CD14-positive monocyte (primary cell): ENCODE measurements at places on chromosomes 7 and 10.

GRCh38 chr10:85458324-85458723, 908.3 kb downstream of the GRID1 start:
- DNase-seq, result no peak

DNA sequence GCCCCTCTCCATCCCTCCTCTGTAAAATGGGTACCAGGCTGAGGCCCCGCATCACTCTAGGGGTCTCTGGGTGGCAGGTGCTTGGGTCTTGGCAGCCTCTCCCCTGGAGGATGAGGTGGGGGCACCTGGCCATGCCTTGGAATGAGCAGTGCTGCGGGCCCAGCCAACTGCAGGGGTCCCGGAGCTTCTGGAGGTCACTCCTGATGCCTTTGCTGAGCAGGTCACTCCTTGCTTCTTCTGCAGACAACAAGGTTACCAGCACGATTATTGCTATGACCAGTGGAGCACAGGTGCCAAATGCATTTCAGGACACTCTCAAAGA, 22.4 kb upstream of the ZNF488 start:
- no peak for DNase-seq

GRCh38 chr7:127831318-127832219, 179.6 kb downstream of the SND1 start:
- DNase-seq, result no peak

GRCh38 chr10:77566236-77566635, 71.4 kb downstream of the KCNMA1 start:
- no peak for DNase-seq

DNA sequence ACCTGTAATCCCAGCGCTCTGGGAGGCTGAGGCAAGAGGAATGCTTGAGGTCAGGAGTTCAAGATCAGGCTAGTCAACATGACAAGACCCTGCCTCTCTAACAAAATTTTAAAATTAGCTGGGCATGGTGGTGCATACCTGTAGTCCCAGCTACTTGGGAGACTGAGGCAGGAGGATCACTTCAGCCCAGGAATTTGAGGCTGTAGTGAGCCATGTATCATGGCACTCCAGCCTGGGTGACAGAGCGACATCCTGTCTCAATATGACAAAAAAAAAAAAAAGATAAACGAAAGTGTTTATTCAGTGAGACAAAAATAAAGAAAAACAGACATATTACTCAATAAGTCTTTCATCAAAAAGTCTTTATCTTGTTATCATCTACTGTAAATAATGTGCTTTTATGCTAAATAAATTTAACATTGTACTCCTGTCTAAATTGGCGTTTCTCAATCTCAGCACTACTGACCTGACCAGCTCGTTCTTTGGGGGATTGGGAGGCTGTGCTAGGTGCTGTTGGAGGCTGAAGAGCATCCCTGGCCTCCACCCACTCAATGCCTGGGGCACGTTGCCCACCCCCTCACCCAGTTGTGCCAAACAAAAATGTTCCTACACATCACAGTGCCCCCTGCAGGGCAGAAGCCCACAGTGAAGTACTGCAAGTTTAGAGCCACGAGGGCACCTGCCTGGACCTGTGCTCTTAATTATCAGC, 57.7 kb downstream of the NCAPG2 start:
- DNase-seq, result no peak

GRCh38 chr7:143199040-143199439, 15.8 kb downstream of the TAS2R39 start:
- DNase-seq, result no peak

GRCh38 chr7:124645704-124646103, 119.9 kb downstream of the GPR37 start:
- no peak for DNase-seq

DNA sequence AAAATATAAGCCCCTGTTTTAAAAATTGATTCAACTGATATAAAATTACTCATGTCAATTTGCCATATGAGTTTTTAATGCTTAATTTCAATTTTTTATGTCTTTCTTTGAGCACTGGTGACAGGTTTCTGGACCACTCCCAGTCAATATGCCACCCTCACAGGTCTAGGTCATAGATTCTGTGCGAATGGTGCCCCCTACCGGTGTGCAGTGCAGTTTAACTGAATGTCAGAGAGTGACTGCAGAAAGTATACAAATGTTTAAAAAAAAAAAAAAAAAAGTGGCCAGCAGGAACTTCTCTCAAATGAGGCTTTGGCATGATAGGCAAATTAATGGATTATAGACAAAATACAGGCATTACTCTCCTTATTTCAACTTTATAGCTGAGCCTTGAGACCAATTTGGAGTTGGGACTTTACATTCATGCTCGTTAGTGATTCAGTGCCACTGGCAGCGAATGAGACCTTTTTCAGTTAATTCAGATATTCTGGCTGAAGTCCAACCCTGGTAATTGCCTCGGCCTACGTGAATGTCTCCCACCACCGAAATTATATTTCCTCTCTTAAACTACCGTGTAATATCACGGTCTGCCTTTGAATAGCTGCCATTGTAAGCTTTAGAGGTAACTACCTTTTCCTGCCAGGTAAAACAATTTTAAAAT, 427.6 kb downstream of the PHTF2 start:
- no peak for DNase-seq

- no peak for DNase-seq
Observed at GRCh38 chr10:132670546-132671227, 115.3 kb downstream of the NKX6-2 start.

DNA sequence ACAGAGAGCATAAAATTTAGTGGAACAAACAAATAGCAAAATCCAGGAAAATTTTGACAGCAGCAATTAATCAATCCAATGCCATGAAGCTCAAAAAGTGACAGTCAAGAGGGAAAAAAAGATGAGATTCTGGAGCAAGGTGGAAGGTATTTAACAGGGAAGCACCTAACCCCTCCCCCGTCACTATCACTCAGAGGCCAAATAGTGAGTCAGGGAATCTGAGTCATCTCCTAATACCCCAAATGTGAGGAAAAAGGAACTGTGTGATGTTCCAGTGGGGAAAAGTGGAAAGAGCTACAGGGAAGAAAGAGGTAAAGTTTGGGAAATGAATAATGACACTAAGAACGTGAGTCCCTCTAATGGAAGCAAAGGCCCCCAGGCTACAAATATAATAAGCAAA, 113.2 kb upstream of the PHF14 start:
- no peak for DNase-seq

GRCh38 chr7:54857294-54857693, 98.3 kb upstream of the SEC61G start:
- no peak for DNase-seq

GRCh38 chr10:3106928-3107425, 39.6 kb downstream of the PFKP start:
- no peak for DNase-seq

- no peak for DNase-seq
Observed at GRCh38 chr7:93923942-93924341, 2.4 kb downstream of the GNG11 start.
